ENCODE measurements at places on chromosomes 13 and 19. TPM values are rescaled to one million over a fixed set of nuclear protein-coding genes. Genes with fewer than 3 reads are reported as not detected.

FRY gene
- 18.4 TPM for total RNA-seq

SMIM7 gene
- 74.8 TPM for total RNA-seq

PBX4 gene
- total RNA-seq = 12.8 TPM

CEACAM8 gene
- not detected for total RNA-seq

CLEC11A gene
- 34.4 TPM for total RNA-seq

EDDM13 gene
- not detected for total RNA-seq

KDELR1 gene
- 260 TPM for total RNA-seq

DNA sequence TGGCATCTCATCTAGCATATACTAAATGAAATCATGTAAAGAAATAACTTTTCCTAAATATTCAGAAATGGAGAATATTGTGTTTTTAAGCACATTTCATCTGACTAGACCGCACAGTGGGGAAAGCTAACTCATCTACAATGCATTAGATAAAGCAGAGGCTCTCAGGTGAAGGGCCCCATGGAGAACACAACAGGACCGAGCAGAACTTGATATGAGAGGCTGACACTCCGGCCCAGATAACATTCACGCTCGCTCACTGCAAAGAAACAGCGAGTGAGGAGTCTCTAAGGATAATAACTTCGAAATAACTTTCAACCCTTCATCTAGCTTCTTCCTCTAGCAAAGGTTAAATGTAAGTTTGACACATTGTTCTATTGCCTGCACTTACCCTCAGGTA lies 130.6 kb downstream of the PCDH9 start:
- no peak for DNase-seq

GRCh38 chr13:24943136-24943535 lies 152.8 kb upstream of the PABPC3 start:
- DNase-seq = no peak

- no peak for DNase-seq
These were observed 327.5 kb upstream of the SPRY2 start for GRCh38 chr13:80668452-80668851.

DNA sequence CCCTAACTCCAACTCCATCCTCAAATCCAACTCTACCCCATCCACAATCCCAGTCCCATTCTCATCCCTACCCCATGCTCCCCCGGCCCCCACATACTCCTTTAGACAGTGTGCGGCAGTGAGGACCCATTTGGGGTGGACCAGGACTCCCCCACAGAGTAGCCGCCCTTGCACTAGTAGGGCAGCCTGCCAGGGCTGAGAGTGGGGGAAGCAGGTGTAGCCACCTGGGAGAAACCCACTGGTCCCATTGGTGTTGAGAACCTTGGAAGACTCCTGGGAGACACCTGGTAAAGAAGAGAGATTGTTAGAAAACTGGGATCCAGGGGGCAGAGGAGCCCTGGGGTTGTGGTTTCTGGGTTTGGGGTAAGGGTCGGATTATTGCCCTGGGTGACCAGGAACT lies 4.6 kb downstream of the KLK13 start:
- DNase-seq = no peak

- no peak for DNase-seq
These were observed at the start of gene PRSS57 for GRCh38 chr19:695352-695949. Gene PRSS57 (minus strand): TSS chr19:695452. CDS start chr19:695430, 22 bp downstream.

GRCh38 chr13:31179754-31180153 lies 18.1 kb upstream of the HSPH1 start:
- DNase-seq = no peak

GRCh38 chr13:37539170-37539569 lies 59.4 kb downstream of the POSTN start:
- DNase-seq = no peak

Measured in mesothelial cell of epicardium (in vitro differentiated cells).